ENCODE measurements at places on chromosomes 11 and 22.

DNA sequence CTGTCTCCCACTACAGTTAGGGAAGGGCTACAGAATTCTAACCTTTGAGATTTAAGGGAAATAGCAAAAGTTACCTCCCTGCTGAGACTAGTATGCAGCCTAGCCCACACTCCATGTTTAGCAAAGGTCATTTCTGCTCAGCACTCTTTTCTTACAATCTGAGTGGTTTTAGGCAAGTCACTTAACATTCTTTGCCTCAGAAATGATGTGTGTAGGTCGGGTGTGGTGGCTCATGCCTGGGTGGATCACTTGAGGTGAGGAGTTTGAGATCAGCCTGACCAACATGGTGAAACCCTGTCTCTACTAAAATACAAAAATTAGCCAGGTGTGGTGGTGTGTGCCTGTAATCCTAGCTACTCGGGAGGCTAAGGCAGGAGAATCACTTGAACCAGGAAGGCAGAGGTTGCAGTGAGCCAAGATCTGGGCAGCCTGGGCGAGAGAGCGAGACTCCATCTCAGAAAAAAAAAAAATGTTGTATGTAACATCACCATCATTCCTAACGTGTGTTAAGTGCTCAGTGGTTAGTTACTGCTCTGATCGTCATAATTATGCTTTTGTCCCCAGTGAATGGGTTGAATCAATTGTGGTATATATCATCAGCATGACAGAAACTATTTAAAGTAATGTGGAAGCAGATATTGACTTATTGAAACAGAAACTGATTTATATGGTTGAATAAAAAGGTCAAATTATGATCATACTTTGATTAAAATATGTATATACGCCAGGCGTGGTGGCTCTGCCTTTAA is 55.0 kb downstream of the COPB1 start:
- DNase-seq = no peak

- DNase-seq = no peak
Observed at GRCh38 chr22:35634015-35634414, 14.2 kb upstream of the APOL6 start.

DNA sequence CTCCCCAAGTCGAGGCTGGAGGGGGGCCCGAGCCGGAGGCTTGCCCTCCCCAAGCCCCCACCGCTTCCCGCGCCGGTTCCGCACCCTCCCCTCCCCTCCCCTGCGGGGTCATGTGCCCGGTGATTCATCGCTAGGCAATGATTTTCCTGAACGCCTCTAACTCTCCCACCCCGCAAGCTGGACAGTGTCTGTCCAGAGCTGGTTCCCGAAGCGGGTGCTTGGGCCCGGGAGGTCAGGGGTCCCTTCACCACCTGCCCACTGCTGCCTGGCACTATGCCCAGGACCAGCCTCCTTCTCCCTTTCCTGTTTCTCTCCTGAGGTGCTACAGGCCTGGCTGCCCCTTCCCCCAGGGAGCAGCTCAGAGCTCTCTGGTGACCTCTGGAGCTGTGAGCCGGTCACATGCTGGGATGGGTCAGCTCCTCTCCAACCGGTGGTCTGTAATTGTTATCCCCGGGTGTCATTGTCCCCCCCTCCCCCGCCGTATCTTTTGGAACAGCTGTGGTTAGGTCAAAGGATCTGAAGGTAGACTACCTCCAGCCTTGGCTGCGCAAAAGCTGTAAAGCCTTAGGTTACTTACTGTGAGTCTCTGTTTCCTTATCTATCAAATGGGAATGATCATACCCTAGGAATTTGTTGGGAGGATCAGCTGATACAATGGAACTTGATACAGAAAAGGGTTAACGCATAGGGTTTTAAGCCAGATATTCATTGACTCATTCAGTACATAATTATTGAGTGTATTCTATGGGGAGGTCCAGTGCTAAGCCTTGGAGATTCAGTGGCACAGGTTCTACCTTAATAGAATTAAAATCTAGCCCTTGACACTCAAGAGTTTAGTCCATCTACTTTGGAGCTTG is 753 bp downstream of the STX3 start:
- peak; percentile 36 for DNase-seq

GRCh38 chr11:122523846-122524805 is 131.4 kb upstream of the UBASH3B start:
- no peak for DNase-seq

GRCh38 chr11:64891215-64891848 is 12.9 kb upstream of the EHD1 start:
- no peak for DNase-seq

- DNase-seq = no peak
Observed at GRCh38 chr11:16804104-16804947, 65.9 kb downstream of the C11orf58 start.

- no peak for DNase-seq
Observed at GRCh38 chr11:27611390-27611789, 88.9 kb downstream of the BDNF start.

GRCh38 chr22:39301926-39302325 is 17.5 kb downstream of the RPL3 start:
- DNase-seq = no peak

DNA sequence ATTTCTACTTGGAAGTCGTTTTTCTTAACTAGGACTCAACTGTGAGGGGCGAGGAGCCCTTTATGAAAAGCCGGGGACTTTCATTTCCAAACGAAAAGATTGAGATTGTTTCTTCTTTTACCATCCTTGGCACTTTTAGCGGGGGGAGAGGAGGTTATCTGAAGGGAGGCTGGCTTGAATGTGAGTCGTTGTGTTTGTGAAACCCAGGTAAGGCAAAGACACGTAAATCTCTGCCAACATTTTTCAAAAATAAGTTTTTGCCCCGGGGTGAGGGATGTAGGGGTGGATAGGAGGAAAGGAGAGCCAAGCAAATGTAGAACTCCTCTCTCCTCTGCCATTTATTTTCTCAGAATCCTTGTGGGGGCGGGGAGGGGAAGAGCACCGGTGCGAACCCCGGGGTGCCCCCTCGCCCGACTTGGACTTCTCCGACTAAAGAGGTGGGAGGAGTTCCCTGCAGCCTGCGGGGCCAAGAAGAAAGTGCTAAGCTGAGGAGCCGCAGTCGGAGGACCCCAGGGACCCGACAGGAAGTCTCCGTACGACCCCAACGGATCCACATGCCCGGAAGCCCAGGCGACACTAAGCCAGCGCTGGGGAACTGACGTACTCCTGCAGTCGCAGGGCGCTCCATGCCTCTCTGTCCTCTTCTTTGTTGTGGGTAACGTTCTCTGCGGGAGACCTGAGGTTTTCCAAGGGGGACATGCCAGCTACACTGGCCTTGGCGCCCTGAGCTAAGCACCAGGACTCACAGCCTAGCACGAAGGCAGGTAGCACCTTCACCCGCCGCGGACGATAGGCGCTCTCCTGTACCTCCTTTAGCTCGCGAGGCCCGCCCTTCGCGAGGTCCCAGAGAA is 2.4 kb upstream of the WT1 start:
- no peak for DNase-seq

DNA sequence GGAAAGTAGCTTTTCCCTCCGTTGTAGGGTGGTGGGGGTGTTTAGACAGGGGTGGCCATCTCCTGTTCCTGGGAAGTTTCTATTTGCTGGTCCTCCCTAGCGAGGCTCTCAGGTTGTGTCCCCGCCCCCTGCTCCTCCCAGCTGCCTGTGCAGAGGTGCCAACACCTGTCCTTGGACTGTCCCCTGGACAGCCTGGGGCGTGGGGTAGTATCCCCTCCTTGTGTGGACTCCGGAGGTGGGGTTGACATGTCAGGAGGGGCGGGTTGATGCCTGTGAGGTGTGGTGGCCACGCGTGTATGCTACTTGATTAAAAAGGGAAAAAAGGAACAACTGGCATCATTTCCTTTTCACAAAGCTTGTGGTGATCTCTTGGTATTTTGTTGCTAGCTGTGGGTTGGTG is 14.3 kb upstream of the RANBP1 start:
- no peak for DNase-seq

DNA sequence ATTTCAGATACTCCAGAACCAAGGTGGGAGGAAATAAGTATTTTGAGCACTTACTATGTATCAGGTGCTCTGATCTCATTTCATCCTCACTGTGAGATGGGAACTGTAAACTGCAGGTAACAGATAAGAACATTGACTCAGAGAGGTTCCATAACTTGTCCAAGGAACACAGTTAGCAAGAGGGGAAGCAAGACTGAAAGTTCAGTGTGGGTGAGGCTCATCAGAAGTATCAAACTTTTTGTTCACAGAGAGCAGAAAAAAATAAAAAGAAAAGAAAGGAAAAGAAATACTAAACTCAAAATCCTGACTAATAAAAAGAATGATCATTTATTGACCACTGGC is 37.1 kb downstream of the RAB30 start:
- DNase-seq = no peak

- no peak for DNase-seq
Observed at GRCh38 chr22:36729321-36729720, 25.8 kb upstream of the CACNG2 start.

DNA sequence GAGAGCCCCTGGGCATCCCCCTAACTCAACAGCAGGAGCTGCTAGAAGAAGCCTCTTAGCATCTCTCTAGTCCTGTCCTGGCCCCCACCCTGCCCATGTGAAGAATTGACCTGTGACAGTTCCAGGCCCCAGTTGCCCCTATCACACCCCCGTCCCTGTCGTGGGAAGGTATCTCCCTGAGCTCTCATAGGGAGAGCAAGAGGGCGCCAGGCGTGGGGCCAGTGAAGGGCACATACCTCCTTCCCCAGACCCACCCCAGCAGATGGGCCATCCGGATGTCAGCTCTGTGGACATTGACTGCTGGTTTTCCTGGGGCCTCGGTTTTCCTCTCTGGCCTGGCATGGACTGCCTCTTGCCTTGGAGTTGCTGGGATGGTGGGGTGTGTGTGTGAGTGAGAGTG is 29.5 kb downstream of the CD82 start:
- no peak for DNase-seq

DNA sequence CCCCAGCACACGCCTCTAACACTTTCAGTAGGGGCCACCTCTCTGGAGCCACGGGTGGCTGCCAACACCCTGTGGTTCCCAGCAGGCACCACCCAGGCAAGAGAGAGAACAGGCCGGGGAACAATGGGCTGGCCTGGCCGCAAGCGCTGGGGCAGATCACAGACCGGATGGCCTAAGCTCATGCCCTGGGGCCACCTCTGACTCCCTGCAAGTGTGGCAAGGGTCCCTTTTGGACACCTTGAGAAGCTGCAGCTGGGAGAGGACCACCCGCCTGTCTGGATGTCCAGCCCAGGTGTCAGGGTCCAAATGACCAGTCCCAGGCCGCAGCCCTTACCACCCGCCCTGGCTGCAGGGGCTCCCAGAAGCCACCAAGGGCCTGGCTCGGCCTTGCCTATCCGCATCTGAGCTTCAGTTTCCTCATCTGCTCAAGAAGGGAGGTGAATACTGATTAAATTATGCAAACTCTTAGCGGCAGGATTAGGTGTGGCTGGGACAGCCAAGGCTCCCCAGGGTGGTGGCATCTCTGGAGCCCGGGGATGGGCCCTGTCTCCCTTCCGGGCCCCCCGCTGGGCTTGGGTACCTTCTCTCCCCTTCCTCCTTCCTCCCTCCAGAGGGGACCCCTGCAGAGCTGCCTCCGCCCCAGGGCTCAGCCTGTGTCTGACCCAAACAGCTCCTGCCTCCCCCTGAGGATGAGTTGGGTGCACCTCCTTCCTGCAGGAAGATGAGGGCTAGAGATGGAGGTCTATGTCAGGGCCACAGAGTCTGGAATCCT is 785 bp upstream of the SUSD2 start:
- no peak for DNase-seq

GRCh38 chr11:64469288-64469687 is 110.3 kb downstream of the RPS6KA4 start:
- no peak for DNase-seq

GRCh38 chr22:17091851-17092250 is 7.1 kb downstream of the IL17RA start:
- DNase-seq = no peak

- no peak for DNase-seq
Observed at GRCh38 chr22:19957445-19957844, 15.8 kb upstream of the TXNRD2 start.

GRCh38 chr11:85628771-85629341 is 463 bp downstream of the TMEM126B start:
- no peak for DNase-seq

DNA sequence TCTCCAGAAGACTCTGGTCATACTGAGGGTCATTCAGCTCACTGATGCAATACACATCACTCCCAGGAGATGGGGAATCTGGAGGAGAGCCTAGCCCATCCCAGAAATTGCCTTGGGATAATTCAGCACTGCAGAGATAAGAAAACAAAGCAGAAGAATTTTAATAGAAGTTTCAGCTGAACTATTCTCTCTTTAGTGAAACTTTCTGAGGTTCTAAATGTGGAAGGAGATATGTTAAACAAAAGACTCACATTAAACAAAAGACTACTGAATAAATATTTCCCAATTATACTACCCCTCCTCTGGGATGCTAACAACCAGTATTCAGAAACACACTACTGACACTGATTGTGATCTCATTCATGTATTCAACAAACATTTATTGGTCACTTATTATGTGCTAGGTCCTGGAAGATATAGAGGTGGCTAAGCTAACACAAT is 47.8 kb downstream of the C2CD3 start:
- no peak for DNase-seq

- DNase-seq = no peak
Observed at GRCh38 chr11:11884774-11885481, 43.2 kb downstream of the USP47 start.

GRCh38 chr22:36823186-36823839 is 6.5 kb upstream of the PVALB start:
- DNase-seq = no peak

GRCh38 chr11:95699631-95700470 is 89.7 kb downstream of the FAM76B start:
- DNase-seq = no peak

- no peak for DNase-seq
Observed at GRCh38 chr11:1927026-1927847, 7.7 kb downstream of the TNNT3 start.

GRCh38 chr22:34886812-34887211 is 179.1 kb upstream of the ISX start:
- no peak for DNase-seq

GRCh38 chr11:9758637-9759518 is 95.0 kb downstream of the SWAP70 start:
- peak; percentile 32 for DNase-seq

- no peak for DNase-seq
Observed at GRCh38 chr11:128830290-128831173, 36.6 kb downstream of the KCNJ1 start.

DNA sequence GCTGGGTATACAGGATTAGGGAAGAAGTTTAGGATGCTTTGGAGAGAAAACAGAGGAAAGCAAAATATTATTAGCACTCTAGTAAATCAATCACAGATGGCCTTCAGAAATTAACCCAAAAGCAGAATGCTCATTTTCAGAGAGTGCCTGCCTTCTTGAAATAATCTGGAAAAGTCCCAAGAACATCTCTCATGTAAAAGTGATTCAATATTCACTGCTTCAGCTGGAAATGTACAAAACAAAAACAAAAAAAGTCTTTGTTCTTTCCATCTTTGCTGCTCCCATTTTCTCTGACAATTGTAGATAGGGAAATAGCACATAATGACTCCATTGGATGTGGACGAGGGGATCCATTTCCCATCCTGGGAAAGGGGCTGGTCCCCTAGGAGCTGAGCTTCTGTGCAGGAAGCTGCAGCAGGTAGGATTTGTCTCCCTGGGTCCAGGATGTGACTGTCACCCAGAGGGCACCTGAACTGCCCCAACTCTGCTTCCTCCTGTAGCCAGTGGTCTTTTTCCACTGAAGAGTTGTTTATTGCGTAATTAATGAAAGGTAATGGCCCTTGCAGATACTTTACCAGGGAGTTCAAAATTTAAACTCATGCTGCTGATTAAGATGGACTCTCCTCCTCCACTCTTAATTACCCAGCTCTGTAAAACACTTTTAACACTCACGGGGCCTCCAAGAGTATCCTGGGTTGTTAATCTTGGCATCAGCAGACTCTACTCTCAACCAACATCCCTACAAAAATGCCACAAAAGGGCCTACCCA is 57.9 kb downstream of the SC5D start:
- DNase-seq = no peak

- no peak for DNase-seq
Observed at GRCh38 chr22:26588729-26589366, 1.1 kb downstream of the TPST2 start.
